ENCODE measurements at places on chromosomes 6 and 20.

GRCh38 chr20:32685541-32686529 lies 12.1 kb upstream of the C20orf203 start:
- DNase-seq: peak; percentile 72

GRCh38 chr6:133532908-133533307 lies 291.8 kb downstream of the EYA4 start:
- DNase-seq: no peak

GRCh38 chr6:116022841-116023445 lies 37.7 kb downstream of the FRK start:
- no peak for DNase-seq

GRCh38 chr6:116764629-116764960 lies 924 bp downstream of the FAM162B start:
- peak; percentile 39 for DNase-seq

DNA sequence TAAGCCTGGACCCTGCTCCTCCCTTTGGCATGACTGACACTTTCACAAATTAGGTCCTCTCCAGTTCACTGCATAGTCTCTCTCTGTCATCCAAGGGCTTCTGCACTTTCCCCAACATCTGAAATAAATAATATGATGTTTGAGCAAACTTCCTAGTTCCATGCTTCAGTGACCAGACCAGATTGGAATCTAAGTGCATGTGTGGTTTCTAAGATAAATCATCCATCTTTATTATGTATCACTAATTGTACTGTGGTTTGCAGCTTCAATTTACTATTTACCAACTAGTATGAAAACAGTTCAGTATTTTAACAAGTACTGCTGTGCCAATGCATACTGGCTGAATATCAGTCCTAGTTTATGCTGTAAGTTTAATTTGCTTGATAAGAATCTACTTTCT lies 18.7 kb downstream of the SESN1 start:
- DNase-seq: no peak

- DNase-seq: no peak
Observed at GRCh38 chr6:89483111-89483720, 50.3 kb downstream of the ANKRD6 start.

GRCh38 chr6:162119341-162119740 lies 608.2 kb downstream of the PRKN start:
- no peak for DNase-seq

DNA sequence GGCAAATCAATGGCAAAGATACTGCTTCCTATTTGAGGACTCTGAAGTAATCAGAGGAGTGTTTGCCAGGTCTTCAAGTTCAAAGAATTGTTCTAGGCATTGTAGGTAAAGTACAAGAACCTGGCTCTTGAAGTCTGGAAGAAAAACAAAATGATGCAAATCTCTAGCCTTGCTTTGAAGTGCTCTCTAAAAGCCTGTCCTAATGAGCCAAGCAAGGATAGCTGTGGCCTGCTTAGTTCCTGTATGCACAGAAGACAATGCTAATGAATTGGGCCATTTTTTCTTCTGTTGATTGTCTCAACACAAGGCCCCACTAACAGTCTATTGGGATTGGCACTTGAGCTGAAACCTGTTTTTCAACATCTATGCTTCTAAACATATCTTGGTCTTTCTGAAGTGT lies 165.0 kb upstream of the POU3F2 start:
- no peak for DNase-seq

DNA sequence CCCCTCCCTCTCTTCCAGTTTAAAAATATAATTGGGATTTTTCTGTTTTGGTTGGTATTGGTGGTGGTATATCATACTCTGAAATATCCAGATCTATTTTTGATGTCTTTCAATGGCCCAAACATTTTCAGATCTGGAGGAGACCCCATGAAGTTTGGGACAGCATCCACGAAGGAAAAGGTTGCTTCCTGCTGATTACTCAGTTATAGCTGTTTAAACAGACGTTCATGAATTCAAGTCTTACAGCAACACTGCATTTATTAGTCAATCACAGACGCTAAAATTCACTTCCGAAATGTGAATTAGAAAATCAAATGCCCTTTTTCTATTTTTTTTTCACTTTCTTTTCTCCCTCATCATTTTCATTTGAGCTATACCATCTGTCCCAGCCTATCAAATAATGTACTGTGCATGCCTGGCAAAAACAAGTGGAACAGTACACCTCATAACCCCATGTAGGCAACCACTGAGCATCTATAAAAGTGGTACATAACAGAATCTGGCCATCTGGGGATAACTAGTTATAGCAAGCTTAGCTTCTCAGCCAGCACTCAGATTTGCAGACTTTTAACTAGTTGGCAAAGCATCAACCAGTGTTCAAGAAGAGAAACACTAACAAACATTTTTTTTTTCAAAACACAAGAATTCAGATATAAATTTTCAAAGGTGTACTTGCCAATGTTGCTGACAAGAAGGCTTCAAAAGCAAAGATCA lies 124.5 kb downstream of the HIVEP2 start:
- DNase-seq: no peak

- no peak for DNase-seq
Observed at GRCh38 chr20:39946931-39947330, 742.1 kb downstream of the MAFB start.

GRCh38 chr6:166417285-166417691 lies 34.5 kb upstream of the MPC1 start:
- DNase-seq: no peak

All from mesothelial cell of epicardium (in vitro differentiated cells).